ENCODE measurements at places on chromosomes 6 and 20.

- DNase-seq, result no peak
Measured at GRCh38 chr6:132096245-132096644, 145.1 kb upstream of the CCN2 start.

DNA sequence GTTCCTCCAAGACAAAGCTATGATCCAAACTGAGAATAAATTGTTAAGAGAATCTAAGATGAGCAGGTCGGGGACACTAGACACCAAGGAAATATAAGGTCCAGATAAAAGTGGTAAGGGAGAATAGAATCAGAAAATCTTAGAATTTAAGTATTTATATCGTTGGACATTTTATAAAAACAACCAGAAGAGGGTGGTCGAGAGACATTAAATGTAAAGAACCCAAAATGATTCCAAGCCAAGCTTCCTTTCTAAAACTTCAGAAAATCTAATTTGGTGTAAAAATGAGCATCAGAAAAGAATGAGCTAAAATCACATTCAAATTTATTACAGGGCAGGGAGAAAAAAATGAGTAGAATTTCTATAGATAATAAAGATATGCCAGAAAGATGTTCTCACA lies 97.8 kb upstream of the OGFRL1 start:
- DNase-seq, result no peak

GRCh38 chr6:30857112-30857511 lies 27.2 kb upstream of the DDR1 start:
- no peak for DNase-seq

GRCh38 chr20:35837577-35838195 lies 65.9 kb downstream of the PHF20 start:
- no peak for DNase-seq

DNA sequence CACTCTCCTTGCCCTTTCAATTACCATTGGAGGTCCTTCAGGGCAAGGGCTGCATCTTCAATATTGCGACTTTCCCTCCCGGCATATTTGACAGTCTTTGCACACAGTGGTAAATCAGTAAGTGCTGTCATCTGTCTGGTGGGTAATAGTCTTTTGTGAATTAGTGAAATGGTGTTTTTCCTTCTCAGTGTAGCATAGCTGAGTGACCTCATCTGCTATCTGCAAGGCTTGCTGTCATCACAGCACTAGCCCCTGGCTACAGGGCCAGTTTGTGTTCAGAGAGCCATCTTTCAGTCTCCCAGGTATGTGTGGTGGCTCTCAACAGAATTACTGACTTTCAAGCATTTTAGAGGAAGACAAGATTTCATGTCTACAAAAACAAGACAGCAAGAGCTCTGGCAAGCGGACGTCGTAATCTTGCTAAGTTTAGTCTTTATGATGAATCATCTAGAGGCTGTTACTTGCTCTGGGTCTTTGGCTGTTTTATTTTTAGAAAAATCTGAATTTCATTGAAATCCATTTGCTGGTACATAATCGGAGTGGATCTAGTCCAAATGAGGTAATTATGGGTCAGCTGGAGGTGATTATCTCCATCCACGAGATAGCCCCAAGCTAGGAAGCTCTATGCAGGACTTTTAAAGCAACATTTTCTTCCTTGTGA lies 528.9 kb downstream of the EPM2A start:
- DNase-seq, result no peak

- DNase-seq, result no peak
Measured at GRCh38 chr6:25735261-25735660, 19.3 kb upstream of the SLC17A4 start.

GRCh38 chr6:125729983-125730382 lies 19.4 kb upstream of the HEY2 start:
- no peak for DNase-seq
